Stimulated activated CD4-positive, alpha-beta T cell treated with anti-CD3 and anti-CD28 coated beads, Interleukin-2, amount 100 ng/mL, for 4 hours (primary cell): ENCODE measurements at places on chromosomes 4 and X.

DNA sequence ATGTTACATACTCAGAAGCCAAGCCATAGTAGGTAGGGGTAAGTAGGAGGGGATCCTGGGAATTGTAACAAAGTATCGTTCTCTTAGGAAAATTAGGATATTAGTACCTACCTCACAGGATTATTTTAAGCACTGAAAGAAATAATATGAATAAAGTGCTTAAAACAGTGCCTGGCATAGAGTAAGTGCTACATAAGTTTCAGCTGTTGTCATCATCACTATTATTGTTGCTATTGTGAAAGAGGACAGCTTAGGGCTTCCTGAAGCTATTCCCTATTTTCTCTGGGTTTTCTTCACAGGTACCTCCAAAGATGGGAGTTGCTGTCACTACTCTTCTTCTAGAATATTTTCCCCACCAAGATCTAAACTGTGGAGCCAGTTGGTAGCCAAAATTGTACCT, 443.7 kb upstream of the FGF16 start:
- no peak for DNase-seq

GRCh38 chrX:28582511-28582910, 4.7 kb upstream of the IL1RAPL1 start:
- no peak for DNase-seq

DNA sequence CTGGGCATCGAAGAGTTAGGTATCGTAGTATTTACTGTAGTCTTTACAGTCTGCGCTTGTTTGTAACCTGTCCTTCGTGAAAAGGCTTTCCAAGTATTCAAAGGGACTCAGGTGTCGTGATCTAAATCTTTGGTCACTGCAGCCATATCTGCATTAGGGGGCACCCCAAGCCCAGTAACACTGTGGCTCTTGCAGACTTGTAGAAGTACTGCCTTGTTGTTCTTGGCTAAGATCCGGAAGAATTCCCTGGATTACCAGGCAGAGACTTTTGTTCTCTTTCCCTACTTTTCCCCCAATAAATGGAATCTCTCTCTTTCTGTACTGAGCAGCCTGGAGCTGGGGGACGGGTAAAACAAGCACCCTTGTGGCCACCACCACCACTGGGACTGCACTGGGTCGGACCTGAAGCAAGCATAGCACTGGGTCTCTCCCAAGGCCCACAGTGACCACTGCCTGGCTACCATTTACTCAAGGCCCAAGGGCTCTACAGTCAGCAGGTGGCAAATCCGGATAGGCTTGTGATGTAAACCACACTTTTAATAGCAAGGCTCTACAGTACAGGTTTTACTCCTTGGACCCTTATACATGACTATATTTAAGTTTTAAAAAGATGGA, 12.0 kb downstream of the CXorf58 start:
- DNase-seq, result no peak

GRCh38 chr4:123939621-123940020, 543.0 kb downstream of the SPRY1 start:
- no peak for DNase-seq

DNA sequence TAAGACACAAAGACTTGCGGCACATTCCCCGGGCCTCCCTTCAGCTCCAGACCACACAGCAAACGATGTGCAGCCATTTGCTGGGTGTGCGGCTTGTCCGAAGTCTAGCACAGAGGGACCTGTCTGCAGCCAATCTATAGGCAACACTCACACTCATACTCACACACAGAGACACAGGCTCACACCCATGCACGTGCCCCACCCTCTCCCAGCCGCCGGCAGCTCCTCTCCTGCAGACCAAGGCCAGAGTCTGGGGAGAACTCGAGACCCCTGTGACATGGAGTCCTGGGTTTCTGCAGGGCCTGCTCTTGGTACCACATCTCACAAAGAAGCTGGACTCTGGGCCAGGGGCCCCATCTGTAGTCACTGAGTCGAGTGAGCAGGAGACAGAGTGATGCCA, 245.4 kb upstream of the PSAPL1 start:
- DNase-seq, result no peak

DNA sequence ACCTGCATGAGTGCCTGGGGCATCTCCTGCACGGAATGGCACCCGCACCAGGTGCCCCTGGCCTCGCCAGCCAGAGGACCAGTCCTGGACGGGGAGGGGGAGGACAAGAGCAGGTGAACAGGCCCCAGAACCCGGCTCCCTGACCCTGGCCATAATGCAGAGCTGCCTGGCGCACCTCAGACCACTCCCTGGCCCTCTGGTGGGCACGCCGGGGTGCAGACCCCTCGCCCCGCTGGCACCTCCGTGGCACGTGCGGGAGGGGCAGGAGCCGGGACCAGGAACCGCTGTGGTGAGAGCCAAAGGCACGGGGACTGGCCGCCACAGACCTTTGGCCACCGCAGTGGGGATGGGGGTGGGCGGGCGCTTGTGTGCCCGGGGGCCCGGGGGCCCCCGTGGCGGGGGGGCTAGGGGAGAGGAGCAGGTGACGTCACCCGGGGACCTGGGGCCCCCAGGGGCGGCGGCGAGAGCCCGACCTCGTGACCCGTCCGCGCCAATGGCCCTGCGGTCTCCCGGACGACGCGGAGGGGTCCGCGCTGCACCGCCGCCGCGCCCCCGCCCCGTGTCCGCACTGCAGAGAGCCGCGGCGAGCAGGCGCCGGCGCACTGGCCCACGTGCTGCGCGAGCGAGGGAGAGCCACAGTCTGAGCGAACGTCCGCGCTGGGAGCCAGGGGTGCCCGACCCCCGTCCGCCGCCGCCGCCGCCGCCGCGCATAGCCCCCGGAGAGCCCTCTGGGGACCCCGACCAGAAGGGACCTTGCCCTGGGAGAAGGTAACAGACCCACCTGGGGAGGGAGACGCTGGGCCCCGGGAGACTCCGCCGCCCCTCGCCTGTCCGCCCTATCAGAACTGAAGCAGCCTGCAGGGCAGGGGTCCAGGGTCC, at the start of gene PNMA3:
Gene PNMA3 (plus strand): TSS at position 600 of the 879 bp plus-strand sequence. CDS start 586 bp downstream, outside the sequence.
- no peak for DNase-seq

GRCh38 chr4:152306541-152306940, 229.4 kb downstream of the FBXW7 start:
- DNase-seq, result no peak

DNA sequence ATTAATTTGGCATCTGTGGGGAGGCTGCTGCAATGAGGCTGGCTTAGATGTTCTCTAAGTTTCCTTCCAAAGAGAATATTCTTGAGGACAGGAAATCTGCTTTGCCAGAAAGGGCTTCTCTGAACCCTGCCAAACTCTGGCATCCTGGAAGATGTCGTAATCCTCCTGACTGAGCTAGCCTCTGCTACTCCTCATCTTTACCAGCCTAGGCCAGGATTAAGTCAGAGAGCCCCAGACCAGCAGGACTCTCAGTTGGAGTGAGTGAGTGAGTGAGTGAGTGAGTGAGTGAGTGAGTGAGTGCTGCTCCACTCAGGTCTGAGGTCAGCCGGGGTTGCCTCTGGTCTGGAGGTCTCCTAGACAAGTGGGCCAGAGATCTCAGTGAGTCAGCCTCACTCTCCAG, 104.9 kb upstream of the SOD3 start:
- DNase-seq, result no peak

- DNase-seq, result no peak
Observed at GRCh38 chr4:104500442-104500841, 5.7 kb upstream of the CXXC4 start.
